ENCODE measurements at places on chromosomes 1 and 21.

DNA sequence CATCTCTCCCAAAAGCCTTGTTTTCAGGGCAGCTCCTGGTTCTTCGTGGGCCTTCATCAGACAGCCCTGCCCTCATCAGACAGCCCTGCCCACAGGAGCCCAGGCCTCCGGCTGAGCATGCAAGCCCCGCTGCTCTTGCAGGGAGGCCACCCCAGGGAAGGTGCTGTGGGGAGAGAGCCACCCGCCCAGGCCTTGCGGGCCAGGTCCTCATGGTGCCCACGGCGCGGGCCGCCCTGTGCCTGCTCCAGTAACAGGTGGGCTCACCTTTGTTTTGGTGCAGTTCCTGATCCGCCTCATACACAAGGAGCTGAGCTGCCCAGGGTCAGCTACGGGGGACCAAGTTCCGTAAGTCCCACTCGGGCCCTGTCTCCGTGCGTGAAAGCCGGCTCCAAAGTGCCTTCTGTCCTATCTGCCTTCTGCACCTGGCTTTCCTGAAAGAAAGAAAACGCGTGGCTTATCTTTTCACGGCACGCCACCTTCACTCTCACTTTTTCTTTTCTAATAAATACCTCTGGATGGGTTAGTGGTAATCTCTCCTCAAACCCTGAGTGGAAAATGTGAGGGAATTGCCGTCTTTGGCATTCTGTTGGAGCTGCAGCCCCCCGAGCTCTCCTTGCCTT, 65.9 kb downstream of the SLC37A1 start:
- no peak for DNase-seq

GRCh38 chr1:71015745-71016144, 31.9 kb downstream of the PTGER3 start:
- no peak for DNase-seq

DNA sequence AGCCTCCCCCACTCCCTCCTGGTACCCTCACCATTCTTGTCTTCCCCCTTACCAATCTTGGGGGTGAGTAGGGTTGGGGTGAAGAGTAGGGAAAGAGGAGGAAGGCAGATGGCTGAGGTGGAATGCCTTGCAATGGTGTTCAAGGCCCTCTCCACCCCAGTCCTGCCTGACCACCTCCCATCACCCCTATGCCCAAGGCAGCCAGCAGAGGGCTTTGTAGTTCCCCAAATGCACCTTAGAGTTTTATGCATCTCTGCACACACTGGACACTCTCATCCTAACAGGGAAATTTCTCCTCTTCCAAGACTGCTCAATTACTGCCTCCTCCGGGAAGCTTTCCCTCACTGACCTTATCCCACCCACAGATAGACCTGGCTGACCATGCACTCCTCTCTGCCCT, 15.4 kb downstream of the KIF17 start:
- DNase-seq, result no peak

- DNase-seq, result no peak
Measured at GRCh38 chr1:183089025-183089639, 65.9 kb downstream of the LAMC1 start.

DNA sequence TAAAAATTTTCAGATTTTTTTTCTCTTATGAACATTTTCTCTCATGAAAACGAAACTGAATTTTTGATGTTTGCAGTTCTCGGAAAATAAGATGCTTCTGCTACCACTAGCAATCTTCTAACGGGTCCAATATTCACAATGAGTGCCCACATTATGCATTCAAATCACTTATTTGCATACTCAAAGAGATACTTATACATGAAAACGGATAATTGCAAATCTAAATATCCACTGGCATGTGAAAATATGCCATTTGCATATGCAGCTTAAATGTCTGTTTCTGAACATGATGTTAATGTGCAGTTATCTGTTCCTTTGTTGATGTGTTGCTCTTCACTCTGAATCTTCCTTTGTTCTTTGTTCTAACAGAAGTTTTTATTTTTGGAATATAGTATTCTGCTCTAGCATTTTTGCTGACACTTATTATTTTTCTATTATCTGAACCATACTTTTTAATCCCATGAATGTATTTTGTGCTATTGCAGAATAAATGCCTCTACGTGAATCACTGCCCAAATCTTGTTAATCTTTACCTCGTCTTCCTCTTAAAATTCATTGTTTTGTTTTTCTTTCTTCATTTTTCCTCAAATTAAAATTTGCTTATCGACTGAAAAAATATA, 259.4 kb upstream of the BRINP3 start:
- DNase-seq, result no peak

DNA sequence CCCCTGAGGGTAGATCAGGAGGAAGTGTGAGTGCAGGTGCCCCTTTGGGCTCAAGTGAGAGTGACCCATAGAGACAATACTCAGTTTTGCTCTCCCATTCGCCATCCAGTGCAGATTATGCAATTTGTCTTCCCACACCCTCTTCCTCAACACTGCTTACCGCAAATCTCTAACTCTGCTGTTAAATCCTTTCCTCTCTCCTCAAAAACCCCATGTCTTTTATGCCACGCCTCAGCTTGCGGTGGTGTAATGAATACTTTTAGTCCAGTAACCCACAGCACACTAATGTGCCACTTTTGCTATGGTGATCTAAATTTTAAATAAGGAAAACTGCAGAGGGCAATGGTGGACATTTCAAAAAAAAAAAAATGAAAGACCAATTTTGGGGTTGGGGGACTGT, 57.7 kb downstream of the PRRX1 start:
- no peak for DNase-seq
